ENCODE measurements at places on chromosomes 13 and 19.

DNA sequence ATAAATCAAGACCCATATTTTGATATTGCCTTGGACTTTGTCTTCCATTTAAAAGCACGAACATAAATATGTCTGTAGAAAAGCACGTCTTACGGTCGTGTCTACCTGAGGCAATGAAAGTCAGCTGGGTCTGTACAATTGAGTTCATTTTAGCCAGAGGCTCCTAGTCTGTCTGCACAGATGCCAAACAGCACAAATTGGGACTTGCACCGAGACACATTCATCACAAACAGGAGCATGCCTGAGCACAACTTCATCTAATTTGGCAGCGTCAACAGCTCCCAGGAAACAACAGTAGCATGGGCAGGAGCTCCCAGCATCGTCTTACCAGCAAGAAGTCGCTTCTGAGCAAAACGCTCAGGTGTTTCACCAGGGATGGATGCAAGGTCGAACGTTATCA lies 687.0 kb downstream of the EFNB2 start:
- DNase-seq = no peak

DNA sequence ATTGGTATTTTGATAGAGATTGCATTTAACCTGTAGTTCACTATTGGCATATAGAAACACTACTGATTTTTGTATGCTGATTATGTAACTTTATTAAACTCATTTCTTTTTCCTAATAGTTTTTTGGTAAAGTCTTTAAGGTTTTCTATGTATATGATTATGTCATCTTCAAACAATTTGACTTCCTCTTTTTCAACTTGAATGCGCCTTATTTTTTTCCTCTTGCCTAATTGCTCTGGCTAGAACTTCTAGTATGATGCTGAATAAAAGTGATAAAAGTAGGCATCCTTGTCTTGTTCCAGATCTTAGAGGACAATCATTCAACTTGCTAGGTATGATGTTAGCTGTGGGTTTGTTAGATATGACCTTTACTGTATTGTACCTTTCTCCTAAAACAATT lies 1034.9 kb downstream of the PCDH9 start:
- no peak for DNase-seq

DNA sequence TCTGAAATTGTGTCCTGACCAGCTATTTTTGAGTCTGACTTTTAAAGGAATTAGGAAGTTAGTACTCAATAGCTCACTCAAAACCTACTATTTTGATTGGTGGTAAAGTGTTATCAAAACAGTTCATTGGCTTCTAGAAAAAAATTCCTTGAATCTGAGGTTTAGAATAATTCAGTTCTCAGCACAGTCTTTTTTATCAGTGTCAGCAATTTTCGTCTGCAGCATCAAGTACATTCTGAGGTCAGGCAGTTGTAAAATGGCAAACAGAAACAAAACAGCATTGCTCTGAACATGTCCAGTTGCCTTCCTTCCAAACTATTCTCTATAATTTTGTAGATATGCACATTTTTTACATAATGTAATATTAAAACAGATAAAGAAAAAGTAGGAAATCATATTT lies 1644.1 kb downstream of the SLITRK5 start:
- no peak for DNase-seq

GRCh38 chr19:49880162-49880869 lies 2.8 kb downstream of the TBC1D17 start:
- DNase-seq = no peak

- DNase-seq = no peak
Measured at GRCh38 chr19:1678073-1678472, 25.7 kb upstream of the TCF3 start.

GRCh38 chr13:92537471-92537870 lies 689.1 kb upstream of the GPC6 start:
- no peak for DNase-seq

GRCh38 chr13:76758257-76758656 lies 127.9 kb downstream of the KCTD12 start:
- DNase-seq = no peak

DNA sequence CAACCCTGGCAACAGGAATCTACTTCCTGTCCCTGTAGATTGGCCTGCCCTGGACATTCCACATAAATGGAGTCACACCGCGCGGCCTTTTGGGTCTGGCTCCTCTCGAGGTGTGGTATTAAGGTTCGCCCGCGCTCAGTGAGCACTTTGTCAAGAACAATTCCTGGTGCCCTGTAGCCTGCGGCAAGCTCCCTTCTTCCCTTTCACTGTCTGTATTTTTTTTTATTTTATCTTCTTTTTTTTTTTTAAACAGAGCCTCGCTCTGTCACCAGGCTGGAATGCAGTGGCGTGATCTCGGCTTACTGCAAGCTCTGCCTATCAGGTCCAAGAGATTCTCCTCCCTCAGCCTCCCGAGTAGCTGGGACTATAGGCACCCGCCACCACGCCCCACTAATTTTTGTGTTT lies 28.3 kb downstream of the PEX11G start:
- no peak for DNase-seq

DNA sequence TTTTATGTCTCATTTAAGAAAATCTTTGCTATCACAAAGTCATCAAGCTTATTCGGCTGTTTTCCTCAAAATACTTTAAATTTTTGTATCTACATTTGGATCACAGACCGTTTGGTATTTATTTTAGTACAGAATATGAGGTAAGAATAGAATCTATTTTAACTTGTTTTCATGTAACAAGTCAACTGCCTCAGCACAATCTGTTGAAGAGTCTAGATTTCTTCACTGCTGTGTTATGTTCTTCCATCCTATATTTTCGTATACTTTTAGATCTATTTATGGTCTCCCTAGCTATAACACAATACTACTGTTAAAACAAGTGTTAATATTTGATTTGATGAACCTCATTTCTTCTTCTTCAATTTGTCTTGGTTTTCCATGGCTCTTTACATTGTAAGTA lies 61.6 kb upstream of the SGCG start:
- DNase-seq = no peak

DNA sequence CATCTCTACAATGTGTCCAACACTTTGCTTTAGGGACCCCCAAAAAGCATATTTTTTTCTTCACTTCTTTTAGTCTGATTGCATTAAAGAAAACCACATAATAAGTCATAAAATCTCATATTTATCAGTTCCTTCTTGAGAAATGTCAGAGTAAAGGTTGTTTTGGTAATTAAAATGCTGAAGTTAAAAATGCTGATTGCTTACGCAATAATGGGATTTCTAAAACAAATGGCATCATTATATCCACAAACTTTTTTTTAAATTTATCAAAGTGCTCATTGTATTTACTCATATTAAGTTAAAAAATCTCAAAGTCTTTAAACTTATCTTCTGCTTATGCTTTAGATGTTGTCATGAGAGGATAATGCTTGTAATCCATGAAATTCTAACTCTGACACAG lies 737.2 kb upstream of the ARGLU1 start:
- DNase-seq = no peak

GRCh38 chr19:55166530-55167268 lies at the start of gene DNAAF3:
TSS of gene DNAAF3 (minus strand) at chr19:55166613. CDS start at chr19:55166413, 200 bp downstream.
- peak; percentile 72 for DNase-seq

DNA sequence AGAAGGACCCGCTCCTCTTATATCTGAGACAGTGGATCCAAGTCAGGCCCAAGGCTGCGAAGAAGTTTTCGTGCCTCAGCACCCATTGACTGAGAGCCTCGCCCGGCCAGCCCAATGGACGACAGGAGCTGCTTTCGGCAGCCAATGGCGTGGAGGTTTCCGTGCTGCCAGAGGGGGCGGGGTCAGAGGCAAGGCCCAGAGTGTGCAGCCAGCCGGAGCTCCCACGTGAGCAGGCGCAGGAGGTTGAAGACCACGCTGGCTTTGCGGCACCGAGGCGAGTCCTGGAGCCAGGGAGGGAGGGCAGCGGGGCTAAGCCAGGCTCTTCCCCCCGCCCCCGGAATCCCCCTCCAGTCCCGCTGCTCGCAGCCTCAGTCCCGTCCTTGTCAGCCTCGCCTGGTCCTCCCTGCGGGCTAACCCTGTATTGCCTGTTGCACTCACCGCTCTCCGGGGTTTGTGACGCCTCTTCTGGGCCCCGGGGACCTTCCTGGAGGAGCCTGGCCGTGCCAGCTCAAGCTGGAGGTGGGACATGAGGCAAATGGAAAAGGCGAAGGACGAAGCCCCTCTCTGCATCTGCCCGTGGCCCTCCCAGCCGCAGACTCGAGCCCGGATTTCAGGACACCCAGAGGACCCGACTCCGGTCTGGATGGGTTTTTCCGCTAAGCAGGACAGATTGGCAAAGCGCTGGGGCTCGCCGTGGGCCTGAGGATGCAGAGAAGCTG lies 1.5 kb downstream of the IFNL4 start:
- no peak for DNase-seq
